ENCODE measurements at places on chromosomes 5 and 9.
A peak's percentile ranks its signal among the peaks of the same experiment; 100 is the strongest.

- DNase-seq, result no peak
Measured at GRCh38 chr9:19470567-19470966, 61.8 kb downstream of the ACER2 start.

- DNase-seq, result no peak
Measured at GRCh38 chr5:121867403-121867802, 15.7 kb downstream of the FTMT start.

- DNase-seq, result no peak
Measured at GRCh38 chr5:38445374-38446028, 110.9 kb downstream of the LIFR start.

- no peak for DNase-seq
Measured at GRCh38 chr5:127887282-127887681, 184.1 kb downstream of the CCDC192 start.

- no peak for DNase-seq
Measured at GRCh38 chr5:135156715-135157404, 122.8 kb upstream of the PITX1 start.

DNA sequence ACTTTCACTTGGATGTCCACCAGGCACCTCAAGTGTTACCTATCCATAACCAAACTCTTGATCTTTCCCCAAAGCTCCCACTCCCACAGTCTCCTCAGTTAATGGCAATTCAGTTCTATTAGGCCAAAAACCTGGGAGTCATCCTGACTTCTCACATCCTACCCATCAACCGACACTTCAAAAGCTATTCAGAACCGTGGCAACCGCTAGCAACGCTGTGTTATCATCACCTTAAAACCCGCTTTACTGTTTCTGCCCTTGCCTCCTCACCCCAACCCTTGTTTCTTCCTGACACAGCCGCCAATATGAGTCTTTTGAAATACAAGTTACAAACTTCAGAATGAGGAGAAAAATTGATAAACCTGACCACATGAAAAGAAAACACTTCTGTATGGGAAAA, 46.5 kb downstream of the MAPKAP1 start:
- no peak for DNase-seq

- no peak for DNase-seq
Measured at GRCh38 chr9:109289186-109289585, 31.7 kb downstream of the EPB41L4B start.

DNA sequence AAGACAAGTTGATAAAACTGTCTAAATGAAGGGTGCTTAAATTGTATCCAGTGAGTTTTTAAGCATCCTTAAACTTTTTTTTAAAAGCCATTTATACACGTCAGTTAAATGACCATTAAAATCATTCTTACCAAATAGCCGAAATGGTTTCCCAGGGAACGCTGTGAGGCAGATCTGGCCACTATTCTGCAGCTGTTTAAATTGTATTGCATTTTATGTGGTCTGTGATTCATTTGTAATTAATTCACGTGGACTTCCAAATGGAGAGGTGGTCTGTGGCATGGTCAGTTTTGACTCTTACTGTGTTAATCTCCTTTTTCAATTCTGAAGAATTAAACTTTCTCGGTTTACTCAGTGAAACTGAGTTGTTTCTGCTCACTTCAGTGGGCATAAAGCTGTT, 113.7 kb upstream of the OTULINL start:
- no peak for DNase-seq

GRCh38 chr9:21580636-21581378, 98.7 kb upstream of the IFNE start:
- no peak for DNase-seq

- DNase-seq, result no peak
Measured at GRCh38 chr5:124372457-124372856, 374.0 kb downstream of the ZNF608 start.

GRCh38 chr9:128104171-128104618, 23.3 kb downstream of the PTGES2 start:
- no peak for DNase-seq

- DNase-seq, result no peak
Measured at GRCh38 chr5:11268891-11269290, 507.9 kb upstream of the DAP start.

DNA sequence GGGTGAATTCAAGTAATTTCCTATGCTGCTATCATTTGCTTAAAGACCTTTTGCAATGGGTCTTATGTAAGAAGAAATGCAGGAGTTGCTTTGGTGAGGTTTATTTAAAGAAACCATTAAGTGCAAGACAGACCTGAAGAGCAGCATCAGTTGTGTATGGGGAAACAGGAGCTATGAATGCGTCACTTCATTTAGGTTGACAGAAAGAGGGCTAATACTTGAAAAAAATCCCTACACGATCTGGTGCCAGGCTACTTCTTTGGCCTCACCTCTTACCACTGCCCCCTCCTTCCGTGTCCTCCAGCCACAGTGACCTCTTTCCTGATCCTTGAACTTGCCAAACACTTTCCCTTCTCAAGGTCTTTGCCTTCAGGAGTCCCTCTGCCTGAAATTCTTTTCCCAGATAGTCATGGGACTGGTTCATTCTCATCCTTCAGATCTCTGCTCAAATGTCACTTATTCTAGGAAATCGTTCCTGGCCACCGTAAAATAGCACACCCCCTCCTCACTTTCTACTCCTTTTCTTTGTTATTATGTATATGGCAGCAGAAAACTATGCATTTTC, 1.4 kb upstream of the JAK2 start:
- no peak for DNase-seq

DNA sequence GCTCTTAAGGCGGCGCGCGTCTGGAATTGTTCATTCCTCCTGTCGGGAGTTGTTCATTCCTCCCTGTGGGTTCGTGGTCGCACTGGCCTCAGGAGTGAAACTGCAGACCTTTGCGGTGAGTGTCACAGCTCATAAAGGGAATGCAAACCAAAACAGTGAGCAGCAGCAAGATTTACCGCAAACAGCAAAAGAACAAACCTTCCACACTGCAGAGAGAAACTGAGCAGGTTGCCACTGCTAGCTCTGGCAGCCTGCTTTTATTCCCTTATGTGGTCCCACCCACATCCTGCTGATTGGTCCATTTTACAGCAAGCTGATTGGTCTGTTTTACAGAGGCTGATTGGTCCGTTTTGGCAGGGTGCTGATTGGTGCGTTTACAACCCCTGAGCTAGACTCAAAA, 1365.3 kb upstream of the WWC1 start:
- no peak for DNase-seq

GRCh38 chr5:177339107-177339638, 12.3 kb downstream of the LMAN2 start:
- DNase-seq, result no peak

DNA sequence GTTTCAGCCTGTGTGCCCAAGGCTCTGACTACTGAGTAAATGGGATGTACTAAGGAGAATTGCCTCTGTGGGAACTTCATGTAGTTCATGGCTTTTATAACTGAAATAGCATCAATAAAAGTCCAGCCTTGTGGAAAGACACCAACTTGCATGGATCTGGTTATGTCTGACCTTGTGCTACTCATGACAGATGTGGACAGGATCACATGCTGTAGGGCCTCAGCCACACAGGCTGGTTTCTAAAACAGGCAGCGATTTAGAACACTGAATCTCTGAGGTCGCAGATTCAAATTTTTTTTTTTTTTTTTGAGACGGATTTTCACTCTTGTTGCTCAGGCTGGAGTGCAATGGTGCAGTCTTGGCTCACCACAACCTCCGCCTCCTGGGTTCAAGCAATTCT, 66.5 kb upstream of the SPIN1 start:
- DNase-seq, result no peak

DNA sequence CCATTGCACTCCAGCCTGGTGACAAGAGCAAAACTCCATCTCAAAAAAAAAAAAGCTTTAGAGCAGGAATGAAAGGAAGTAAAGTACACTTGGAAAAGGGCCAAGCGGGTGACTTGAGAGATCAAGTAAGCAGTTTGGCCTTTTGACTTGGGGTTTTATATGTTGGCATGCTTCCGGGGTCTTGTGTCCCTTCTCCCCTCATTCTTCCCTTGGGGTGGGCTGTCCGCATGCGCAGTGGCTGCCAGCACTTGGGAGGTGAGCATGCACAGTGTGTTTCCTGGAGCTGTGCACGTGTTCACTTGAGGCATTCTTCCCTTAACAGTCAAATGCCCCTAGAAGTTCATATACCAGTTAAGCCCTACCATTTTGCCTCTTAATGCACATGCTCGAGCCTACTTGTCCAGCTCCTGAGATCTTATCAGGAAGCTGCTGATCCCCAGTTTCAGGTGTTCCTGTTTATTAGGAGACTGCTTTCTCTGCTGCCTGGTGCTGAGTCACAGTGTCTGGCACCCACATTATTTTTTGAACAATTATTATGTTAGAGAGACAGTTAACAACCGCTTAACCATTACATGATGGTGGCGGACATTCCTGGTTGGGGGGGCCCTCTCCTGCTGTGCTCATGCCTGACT, 32.6 kb upstream of the PRRC2B start:
- no peak for DNase-seq

DNA sequence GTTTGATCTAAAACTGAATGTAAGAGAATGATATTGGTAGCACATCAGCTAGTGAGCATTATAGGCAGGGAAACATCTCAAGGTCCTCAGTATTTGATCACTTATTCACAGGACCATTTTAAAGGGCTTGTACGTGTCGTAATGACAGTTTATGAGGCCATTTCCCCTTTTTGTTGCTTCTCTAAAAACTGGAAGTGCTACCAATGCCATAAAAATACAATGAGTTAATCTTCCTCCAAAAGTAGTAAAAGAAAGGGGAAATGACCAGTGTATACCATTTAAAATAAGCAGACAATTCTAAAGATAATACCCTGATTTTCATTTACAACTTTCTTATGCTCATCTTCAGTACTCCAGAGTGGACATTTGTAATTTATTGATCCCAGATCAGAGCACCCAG, 285.8 kb upstream of the PCSK5 start:
- DNase-seq, result no peak

GRCh38 chr5:110264661-110265060, 461.8 kb downstream of the TMEM232 start:
- DNase-seq, result no peak

DNA sequence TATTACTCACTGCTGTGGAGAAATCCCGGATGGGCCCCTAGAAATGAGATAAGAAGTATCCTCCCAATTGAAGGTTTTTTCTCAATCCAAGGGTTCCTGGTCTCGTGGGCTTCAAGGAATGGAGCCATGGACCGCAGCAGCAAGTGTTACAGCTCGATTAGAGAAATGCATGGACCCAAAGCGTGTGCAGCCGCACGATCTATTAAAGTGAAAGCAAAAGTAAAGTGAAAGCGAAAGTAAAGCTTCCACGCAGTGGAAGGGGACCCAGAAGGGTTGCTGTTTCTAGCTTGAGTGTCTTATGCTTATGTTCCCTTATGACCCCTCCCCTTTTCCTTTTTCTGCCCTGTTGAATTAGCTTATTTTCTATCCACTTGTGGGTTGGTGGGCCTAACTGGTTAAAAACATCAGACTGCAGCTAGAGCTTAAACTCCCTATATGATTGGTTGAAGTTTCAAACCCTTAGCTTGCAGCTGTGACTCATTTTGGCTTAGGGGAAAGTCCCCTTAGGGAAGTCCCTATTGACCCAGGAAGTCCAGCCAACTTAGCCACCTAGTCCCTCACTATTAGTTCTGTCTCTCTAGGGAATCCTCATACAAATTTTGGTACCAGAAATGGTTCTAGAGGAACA, 1111.8 kb downstream of the TAF11L14 start:
- DNase-seq, result peak; percentile 76

DNA sequence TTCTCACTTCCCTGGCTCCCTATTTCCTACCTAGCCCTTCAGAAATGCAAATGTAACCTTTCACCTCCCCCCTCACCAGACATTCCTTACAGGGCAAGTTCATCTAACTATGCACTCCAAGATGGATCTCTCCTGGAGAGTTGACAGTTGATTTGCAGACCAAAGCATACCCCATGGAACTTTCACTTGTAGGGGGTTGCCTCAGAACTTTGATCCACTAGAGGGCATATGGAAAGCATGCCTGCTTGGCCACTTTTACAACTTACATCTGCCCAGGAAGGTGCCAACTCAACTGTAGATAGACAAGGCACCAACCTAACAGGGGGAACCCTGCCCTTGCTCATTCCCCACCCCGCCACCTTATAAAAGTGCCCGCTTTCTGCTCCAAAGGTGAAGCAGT, 187.8 kb downstream of the NXNL2 start:
- no peak for DNase-seq

GRCh38 chr5:107917983-107918382, 247.2 kb upstream of the EFNA5 start:
- DNase-seq, result no peak

DNA sequence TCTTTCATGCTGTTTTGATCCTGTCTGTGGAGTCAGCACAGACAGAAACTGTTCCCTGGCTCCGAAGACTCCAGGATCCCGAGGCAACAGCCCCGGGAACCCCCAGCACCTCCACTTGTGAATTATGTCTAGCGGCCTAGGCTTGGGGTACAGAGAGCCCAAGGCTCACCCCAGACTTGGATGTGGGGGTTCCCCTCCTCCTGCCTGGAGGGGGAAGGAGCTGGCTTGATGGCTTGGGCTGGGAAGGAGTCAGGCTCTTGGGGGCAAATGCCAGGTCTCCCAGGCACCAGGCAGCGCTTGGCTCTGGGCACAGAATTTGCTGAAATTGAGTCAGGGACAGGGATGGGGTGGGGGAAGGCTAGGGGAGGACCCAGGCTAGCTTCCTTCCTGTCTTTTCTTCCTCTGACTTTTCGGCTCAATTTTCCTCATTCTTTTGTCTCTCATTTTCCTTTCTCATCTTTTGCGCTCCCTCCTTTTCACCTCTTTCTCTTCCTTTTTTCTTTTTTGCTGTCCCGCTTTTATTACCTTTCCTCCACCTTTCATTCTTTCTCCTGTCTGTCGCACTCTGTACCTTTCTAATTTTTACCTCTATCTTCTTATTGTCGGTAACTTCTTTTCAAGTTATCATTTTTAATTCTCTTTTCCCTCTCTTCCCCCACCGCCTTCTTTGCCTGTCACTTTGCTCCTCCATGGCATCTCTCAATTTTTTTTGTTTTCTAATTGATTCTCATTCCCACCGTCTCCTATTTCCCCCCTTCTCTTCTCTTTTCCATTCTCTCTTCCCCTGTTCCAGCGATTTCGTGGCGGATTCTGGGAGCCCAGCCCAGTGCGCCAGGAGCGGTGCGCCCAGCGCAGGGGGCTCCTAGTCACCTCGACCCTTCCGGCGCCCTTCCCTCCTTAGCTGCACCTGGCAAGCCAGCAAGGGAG, 10.5 kb downstream of the MSX2 start:
- DNase-seq, result no peak
